ENCODE measurements at places on chromosomes 1 and 21.

DNA sequence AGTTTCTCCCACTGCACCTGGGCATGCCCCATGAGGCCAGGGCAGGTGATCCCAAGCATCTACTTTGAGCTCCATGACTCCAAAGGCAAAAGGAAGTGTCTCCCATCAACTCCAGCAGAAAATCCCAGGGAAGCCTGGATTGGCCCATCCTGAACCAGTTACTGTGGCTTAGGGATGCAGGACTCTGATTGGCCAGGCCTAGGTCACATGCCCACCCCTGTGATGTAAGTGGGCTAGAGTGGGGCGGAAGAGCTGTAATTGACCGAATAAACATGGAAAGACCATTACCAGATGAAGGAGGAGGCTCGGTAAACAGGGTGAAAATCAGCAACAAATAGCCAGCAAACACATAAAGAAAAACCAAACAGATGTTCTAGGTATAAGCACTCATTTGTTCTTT lies 45.2 kb downstream of the MATN1 start:
- no peak for DNase-seq

- DNase-seq, result peak; percentile 40
Measured at GRCh38 chr1:18100491-18101063, 7.0 kb upstream of the IGSF21 start.

GRCh38 chr1:20719261-20719660 lies 1.5 kb upstream of the KIF17 start:
- no peak for DNase-seq

GRCh38 chr1:15577691-15578090 lies 7.2 kb downstream of the AGMAT start:
- DNase-seq, result no peak

DNA sequence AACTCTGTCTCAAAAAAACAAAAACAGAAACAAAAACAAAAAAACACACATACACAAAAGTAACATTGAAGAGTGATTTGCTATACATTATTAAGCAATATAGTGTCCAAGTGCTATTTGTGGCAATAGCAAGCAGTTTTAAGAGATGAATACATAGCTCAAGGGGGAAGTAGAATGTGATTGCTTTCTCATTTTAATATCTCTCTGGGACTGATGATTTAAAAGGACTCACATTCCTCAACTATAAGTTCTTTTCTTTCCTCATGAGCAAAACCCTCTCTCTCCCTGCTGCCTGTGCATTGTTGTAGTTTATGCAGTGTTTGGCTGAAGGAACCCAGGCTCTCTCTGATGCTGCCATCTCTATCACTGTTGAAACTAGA lies 47.0 kb upstream of the CSF1 start:
- peak; percentile 81 for DNase-seq

- peak; percentile 55 for DNase-seq
Measured at GRCh38 chr1:3907031-3907534, 7.0 kb upstream of the C1orf174 start.

- peak; percentile 65 for DNase-seq
Measured at GRCh38 chr1:208122612-208123358, 121.4 kb downstream of the PLXNA2 start.
